IMR-90 (cell line): ENCODE measurements at places on chromosomes 5 and 9.

GRCh38 chr5:84028093-84028492, 307.4 kb upstream of the HAPLN1 start:
- peak; percentile 53 for DNase-seq

GRCh38 chr5:81819556-81820317, 68.8 kb upstream of the SSBP2 start:
- DNase-seq: peak; percentile 61

- DNase-seq: no peak
Measured at GRCh38 chr5:89129941-89130340, 247.0 kb upstream of the MEF2C start.

- peak; percentile 26 for DNase-seq
Measured at GRCh38 chr5:82151662-82152061, 126.5 kb downstream of the RPS23 start.

GRCh38 chr5:139131465-139131864, 66.7 kb downstream of the SIL1 start:
- peak; percentile 39 for DNase-seq

GRCh38 chr5:1743061-1743768, 56.4 kb downstream of the MRPL36 start:
- DNase-seq: no peak

DNA sequence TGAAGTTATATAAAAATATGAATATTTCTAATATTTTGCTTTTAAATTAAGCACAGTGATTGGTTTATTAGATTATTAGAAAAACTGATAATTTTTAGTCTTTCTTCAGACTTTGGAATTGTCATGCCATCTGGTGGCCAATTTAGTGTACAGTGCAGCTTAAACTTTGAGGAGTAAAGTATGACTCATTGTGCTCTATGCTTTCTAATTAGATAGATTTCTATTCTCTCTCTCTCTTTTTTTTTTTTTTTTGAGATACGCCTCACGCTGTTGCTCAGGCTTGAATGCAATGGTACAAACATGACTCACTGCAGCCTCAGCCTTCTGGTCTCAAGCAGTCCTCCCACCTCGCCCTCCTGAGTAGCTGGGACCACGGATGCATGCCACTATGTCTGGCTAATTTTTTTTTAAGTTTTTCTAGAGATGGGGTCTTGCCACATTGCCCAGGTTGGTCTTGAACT, 42.1 kb upstream of the GPR21 start:
- peak; percentile 94 for DNase-seq

DNA sequence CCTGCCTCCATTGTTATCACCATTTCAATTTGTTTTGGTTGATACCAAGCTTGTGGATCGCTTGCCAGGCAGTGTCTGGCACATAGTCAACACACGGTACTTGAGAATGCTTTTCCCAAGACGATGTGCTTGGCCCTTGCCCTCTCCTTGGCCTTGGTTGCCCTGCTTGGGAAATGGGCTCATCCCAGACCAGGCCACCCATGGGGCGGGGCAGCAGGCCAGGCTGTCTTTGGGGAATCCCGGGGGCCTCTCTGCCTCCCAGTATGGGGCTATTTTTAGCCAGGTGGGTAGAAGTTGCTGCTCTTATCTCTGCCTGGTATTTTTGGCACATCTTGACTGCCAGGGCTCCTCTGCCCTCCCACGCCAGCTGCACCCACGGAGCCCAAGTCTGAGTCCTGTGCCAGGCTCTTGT, 49.9 kb downstream of the LMX1B start:
- no peak for DNase-seq

DNA sequence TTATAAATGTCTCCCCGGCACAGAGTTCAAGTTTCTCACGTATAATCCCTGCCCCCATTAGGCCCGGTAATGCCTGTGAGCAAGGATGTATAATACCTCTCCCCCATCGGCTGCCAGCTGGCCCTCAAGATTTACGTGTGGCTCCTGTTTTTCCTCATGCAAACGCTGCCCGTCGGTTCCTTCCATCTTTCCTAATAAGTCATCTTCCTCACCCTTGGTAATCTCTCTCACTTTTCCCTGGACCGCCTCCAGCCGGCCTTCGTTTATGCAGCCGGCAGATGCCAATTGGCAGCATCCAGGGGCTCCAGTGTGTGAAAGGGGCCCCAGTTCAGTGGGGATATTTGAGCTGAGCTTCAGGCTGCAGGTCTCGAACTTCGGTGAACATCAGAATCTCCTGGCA, 86.5 kb upstream of the NEURL1B start:
- no peak for DNase-seq

- DNase-seq: no peak
Measured at GRCh38 chr5:73415617-73416016, 33.0 kb downstream of the FOXD1 start.

- DNase-seq: no peak
Measured at GRCh38 chr5:177980743-177981151, 15.3 kb downstream of the PROP1 start.

- peak; percentile 71 for DNase-seq
Measured at GRCh38 chr9:73180403-73180802, 28.7 kb downstream of the ANXA1 start.

- no peak for DNase-seq
Measured at GRCh38 chr9:99595796-99596195, 225.9 kb upstream of the NR4A3 start.
